ENCODE measurements at places on chromosomes 2 and 18.
A peak's percentile ranks its signal among the peaks of the same experiment; 100 is the strongest.

- no peak for DNase-seq
These were observed 36.5 kb downstream of the HS1BP3 start for GRCh38 chr2:20614201-20615067.

- DNase-seq = no peak
These were observed 135.1 kb upstream of the SMAD2 start for GRCh38 chr18:48065601-48065995.

- no peak for DNase-seq
These were observed 167.3 kb upstream of the GLI2 start for GRCh38 chr2:120568089-120568974.

- DNase-seq = peak; percentile 32
These were observed 56.6 kb downstream of the EPG5 start for GRCh38 chr18:45910405-45911023.

DNA sequence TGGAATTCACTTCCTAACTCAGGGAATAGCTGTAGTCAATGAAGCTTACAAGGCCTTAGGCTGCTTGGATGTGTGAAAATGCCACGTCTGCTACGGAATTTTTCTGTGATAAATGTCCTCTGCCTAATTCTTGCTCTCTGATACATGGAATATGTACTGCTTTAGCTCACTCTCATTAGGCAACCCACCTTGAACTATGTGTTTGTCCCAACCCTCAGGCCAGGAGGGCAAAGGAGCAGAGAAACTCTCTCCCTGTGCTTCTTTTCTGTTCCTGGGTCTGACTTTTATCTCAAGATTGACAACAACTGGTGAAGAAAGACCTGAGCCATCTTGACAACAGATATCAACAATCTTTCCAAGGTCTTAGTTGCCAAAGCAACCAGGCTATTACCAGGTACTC lies 143.9 kb downstream of the GCA start:
- DNase-seq = no peak

DNA sequence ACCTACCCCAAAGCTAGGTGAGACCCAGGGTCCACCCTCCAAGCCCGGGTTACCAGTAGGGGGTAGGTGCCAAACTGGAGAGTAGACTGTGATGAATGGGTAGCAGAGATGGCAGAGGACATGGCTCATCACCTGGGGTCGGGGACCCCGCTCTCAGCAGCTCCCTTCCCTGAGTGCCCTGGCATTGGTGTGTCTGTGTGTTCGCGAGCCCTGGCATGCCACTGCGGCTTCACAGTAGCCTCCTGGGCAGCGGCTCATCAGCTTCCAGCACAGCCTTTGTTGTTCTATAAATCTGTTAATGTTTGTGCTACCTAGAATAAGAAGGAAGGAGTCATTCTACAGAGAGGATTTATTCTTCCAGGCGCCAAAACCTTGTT lies 62.6 kb upstream of the ALPP start:
- no peak for DNase-seq

Data from effector CD8-positive, alpha-beta T cell (primary cell).